Heart left ventricle (tissue), 16 donors: ENCODE measurements at places on chromosomes 5 and 9. TPM values are rescaled to one million over a fixed set of nuclear protein-coding genes. Genes with fewer than 3 reads are reported as not detected.

GRCh38 chr5:20636686-20637085 is 648.7 kb upstream of the CDH18 start:
- DNase-seq, result no peak

GRCh38 chr9:126986506-126986951 is 71.9 kb downstream of the RALGPS1 start:
- no peak for DNase-seq

GRCh38 chr5:15007646-15008045 is 136.1 kb upstream of the ANKH start:
- peak; percentile 42 for DNase-seq

DNA sequence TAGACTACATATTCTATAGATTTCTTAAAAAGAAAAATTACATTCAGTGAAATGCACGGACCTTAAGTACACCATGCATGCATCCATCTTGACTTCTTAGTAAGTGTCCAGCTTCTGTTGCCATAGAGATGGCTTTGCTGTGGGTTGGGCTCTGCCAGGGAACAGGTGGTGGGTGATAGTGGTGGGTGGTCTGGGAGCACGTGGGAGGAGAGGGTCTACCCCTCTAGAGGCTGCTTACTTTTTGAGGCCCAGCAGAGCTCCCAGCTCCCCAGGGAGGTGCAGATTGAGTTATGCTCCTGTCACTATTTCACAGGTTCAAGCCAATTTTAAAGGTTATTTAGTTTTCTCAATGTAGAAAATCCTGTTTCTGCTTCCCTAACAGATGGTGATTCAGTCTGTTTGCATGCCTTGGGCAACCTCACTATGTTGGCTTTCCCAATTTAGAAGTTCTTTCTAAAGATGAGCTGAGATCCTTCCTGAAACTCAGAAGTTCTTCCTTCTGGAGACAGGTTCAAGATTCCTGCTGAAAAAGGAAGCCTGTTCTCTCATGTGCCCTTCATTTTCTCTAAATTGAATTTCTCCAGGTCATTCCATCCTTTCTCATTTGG is 107.4 kb upstream of the LHFPL2 start:
- no peak for DNase-seq

- no peak for DNase-seq
These were observed 46.4 kb downstream of the MCCC2 start for GRCh38 chr5:71633255-71634155.

DNA sequence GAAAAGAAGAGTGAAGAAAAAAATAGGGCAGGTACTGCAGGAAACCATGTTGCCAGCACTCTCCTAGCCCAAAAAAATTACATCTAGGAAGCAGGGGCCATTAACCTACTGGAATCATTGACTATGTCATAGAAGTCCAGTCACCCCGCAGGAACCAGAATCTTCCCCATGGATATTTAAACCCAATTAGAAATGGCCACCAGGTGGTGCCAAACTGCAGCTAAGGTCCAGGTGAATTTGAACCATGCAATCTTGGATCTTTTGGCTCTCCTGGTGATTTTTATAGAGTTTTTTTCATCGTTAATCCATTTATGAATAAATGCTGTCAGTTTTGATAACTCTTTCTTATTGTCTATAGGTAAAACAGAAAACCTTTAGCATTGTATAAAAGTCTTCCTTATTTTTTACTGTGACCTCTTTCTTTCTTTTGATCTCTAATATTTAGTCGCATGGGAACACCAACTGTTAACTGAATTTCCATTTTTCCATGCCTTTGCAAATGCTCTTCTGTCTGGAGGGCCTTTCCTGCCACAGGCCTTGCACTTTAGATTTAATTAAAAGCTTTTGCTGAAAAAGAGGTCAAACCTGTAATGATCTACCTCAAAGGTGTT is 147.5 kb upstream of the FGF10 start:
- DNase-seq, result no peak

DNA sequence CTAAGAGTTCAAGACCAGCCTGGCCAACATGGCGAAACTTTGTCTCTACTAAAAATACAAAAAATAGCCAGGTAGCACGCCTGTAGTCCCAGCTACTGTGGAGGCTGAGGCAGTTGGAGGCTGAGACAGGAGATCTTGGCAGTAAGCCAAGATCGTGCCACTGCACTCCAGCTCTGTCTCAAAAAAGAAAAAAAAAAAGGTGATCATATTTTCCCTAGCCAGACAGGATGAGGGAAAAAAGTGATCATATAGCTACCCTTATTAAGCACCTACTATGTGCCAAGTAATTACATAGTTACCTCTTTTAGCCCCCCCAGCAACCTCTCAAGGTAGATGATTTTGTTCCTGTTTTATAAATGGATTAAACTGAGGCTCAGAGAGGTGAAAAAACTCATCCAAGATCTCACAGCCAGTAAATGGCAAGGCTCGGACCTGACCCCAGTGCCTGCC is 18.1 kb upstream of the RPL26L1 start:
- DNase-seq, result no peak

DNA sequence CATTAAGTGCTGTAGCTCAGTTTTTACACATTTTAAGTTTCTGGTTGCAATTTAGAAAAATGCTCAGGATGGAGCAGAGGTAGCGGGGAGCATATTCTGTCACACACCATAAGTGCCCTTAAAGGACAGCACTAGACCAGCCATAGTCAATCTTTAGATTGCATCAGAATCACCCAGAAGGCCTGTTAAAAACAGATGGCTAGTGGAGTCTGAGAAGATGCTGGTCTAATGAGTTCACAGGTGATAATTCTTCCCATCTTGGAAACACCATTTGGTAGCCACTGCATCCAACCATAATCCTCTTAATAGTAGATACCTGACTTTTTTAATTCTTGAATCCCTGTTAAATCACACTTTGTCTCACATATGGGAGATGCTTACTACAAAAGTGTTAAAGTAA is 113.2 kb downstream of the CDH18 start:
- DNase-seq, result no peak

DNA sequence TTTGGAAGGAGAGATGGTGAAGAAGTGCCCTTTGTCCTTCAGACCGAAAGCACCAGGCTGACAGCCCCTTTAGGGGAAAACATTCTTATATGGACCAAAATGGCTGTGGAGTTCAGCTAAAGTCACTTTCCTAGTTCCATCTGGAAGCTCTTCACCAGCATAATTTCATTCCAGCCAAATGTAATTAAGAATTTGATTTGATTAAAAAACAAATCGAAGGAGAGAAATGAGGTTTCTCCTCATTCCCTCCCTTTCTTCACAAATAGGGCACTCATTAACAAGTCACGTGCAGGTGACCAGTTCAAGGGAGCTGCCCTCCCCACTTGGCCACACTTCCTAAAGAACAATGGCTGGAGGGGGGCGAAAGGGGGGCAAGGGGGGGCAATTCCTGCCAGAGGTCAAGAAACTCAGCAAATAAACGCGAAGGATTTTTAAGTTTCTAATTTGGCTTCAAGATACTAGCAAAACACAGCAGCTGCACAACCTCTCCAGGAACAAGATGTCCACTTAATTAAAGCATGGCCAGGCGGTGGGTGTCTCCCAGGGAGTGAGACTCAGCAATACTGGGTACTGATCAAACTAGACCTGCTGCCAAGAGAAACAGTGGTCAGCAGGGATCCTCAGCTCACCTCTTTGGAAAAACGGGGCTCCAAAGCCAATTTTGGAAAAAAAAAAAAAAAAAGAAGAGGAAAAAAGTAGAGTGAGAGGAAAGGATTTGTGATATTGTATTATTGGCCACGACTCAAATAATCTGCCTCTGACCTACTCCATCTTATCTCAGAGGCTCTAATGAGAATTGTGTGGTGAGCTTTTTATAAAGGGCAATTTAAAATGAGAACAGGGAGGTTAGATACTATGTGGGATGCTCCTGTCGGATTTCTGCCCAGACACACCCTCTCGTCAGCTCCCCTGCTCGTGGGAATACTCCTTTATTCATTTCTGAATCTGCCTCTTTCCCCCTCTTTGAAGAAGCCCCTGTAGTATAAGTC is 254.3 kb downstream of the ZSWIM6 start:
- DNase-seq, result no peak

DNA sequence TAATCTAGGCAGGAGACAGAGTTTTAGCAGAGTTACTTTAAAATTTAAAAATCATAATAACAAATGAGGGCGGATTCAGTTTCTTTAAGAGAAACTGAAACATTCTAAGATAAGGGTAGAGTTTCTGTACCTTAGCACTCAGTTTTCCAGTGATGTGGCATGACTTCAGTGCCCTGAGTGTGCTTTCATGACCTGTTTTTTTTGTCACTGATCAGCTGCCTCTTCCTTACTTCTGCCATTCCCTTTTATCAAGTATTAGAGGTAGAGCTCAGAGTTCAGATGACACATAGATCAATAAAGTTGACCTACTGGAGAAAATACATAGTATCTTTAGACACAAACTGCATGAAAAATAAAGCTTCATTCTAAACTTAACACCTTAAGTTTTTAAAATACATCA is 82.3 kb downstream of the ERMP1 start:
- DNase-seq, result no peak

GRCh38 chr5:152218694-152219093 is 186.4 kb downstream of the NMUR2 start:
- DNase-seq, result no peak

GRCh38 chr9:100084734-100085133 is 14.1 kb downstream of the ERP44 start:
- DNase-seq, result no peak

- no peak for DNase-seq
These were observed 745.3 kb upstream of the CHD1 start for GRCh38 chr5:99674101-99674500.

DNA sequence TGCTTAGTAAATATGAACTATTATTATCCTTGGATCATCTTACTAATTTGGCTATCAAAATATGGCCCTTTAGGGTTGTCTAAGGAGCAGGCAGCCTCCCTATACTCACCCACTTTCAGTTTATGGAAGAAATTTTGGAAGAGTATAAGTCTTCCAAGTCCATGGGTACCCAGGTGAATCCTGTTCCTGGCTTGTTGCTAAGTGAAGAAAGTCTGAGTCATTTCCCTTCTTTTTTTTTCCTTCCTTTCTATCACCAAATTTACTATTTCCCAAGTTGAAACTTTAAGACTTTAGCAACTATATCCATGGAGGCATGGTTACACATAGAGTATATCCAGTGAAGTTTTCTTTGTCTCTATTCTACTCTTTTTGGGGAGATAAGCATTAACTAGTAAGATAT is 184.0 kb upstream of the ACTBL2 start:
- DNase-seq, result no peak

DNA sequence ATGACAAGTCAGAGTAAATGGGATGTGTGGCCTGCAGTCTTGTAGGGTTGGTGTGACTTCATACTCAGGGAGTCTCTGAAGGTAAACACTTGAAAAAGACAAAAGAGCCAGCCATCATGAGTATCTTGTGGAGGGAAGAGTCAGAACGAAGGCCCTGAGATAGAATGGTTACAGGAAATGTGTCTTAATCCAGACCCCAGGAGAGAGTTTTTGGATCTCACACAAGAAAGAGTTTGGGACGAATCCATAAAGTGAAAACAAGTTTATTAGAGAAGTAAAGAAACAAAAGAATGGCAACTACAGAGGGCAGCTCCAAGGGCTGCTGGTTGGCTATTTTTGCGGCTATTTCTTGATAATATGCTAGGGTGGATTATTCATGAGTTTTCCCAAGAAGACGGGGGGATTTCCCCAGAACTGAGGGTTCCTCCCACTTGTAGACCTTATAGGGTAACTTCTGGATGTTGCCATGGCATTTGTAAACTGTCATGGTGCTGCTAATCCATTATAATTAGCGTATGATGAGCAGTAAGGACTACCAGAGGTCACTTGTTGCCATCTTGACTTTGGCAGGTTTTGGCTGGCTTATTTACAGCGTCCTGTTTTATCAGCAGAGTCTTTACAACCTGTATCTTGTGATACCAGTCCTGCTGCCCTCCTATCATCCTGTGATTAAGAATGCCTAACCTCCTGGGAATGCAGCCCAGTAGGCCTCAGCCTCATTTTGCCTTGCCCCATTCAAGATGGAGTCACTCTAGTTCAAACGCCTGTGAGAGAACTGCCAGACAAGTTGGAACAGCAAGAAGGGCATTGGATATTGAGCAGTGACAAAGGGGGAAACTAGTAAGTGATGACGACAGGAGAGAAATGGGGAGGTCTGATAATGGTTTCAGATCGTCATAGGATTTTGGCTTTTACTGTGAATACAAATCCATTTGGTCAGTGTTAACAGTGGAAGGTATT is 34.0 kb downstream of the MTRR start:
- no peak for DNase-seq

DNA sequence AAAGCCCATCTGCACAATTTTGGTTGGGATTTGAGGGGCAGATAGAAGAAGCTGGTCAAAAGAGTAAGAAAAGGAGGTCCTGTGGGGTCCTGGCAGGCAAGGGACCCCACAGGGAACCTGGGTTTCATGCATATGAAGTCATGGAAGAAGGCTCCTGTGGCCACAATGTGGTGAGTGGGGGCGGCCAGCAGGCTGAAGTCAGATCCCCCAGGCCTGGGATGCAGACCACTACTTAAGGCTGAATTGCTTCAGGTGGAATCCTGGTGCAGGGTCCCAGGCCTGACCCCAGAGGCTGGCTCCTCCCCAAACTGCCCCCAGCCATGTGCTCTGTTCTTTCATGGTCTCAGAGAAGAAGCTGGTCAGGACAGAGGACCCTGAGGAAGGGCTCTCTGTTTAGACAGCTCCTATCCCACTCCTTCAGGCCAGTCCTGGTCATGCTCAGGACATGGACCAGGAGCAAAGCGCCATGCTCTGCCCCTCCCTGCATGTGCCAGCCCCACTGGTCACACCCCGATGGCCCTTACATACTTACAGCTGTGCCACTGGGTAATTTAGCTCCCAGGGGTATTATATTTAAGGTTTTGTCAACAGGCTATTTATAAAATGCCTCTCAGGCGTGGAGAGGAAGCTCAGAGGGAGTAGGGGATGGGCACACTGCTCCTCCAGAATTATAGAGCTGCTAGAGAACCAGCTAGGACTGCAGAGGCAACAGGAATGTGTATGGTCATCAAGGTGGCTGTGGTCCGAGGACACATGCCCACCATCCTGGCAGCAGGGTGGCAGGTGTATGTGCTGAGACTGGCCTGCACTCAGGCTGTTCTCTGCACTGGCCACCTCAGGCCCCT is 33.4 kb downstream of the C5orf15 start:
- DNase-seq, result no peak

DNA sequence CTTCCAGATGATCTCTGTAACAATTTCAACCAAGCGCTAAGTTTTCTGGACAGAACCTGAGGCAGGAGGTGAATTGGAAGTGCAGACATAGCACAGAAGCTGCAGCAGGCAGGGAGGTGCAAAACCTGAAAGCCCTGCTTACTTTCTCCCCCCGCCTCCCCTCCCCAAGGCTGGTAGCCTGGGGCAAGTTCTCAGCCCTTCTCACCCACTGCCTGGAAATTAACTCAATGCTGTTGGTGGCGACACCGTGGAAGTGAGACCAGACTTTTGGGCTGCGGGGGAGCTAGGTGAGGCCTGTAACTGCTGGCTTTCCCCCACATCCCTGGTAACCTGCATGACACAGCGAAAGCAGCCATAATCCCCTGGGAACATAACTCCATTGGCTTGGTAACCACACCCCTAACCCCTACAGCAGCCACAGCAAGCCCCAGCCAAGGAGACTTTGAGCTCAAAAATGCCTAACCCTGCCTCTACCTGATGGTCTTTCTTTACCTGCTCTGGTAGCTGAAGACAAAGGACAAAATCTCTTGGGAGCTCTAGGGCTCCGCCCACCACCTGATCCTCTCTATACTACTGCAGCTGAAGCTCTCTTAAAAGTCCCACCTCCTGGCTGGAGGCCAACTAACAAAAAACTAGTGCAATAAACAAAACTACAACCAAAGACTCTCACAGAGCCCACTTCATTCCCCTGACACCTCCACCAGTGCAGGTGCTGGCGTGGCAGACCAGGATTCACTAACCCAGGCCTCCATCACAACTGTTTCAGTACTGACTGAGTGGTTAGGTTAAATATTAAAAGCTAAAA is 11.9 kb upstream of the OR13C8 start:
- DNase-seq, result no peak

Gene PPP2CA
- 205 TPM for total RNA-seq

Gene NFIL3
- total RNA-seq, result 27.3 TPM

Gene BRINP1
- 0.14 TPM for total RNA-seq

Gene RGS3
- total RNA-seq, result 147 TPM

Gene FBLL1
- total RNA-seq, result not detected
